ENCODE measurements at places on chromosomes 5 and 9.

DNA sequence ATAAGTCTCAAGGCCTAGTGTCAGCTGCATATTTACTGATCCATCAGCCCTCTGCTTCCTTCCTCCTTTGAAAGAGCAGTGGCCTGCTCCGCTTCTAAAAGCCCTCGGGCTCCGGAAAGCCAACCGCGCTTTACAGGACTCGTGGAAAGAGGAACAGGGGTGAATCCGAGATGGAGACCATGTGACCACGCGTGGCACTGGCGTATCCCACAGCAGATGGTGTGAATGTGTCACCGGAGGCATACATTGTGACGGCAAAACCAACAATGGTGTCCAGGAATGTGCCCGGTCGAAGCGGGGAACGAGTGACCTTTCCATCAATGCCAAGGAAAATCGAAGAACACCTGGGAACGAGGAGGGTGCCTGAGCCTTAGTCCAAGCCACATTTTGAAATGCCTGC lies 484.6 kb downstream of the SPATA31A7 start:
- no peak for DNase-seq

GRCh38 chr5:125139590-125139989 lies 393.2 kb upstream of the ZNF608 start:
- DNase-seq: no peak

GRCh38 chr9:33081128-33081851 lies 4.8 kb upstream of the SMU1 start:
- peak; percentile 89 for DNase-seq

DNA sequence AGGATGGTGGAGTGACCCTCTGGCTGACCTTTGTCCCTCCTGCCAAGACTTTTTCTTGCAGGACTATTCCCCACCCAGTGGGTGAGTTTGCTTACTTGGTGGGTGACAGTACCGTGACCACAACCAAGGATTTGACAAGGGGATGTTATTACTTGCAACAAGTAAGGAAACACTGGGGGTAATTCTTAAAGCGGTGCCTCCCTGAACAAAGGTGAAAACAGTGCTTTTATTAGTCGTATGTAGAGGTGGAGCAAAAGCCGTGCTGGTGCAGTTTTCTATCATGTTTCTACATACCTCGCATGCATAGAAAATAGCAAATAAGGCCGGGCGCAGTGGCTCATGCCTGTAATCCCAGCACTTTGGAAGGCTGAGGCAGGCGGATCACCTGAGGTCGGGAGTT lies 41.0 kb upstream of the KDM4C start:
- no peak for DNase-seq

GRCh38 chr5:137995077-137995748 lies 37.7 kb downstream of the FAM13B start:
- no peak for DNase-seq

DNA sequence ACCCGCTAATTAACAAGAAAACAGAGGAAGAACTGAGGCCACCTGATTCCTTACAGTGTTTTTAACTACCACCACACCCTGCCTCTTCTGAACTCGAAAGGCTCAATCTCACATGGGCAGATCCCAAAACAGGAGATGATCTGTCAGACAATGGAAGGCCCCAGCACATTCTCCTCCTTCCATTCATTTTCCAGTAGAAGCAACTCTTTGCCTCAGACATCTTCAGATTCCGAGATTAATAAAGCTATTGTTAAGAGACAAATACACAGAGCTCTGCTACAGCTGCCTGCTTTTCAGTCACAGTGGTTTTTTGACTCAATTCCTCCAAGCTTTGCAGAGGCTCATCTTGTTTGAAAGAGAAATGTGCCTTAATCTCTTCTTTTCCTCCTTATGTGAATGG lies 127.2 kb upstream of the ADAMTSL1 start:
- DNase-seq: no peak

All from A549 (cell line).